ENCODE measurements at places on chromosomes 12 and 14.

- DNase-seq, result no peak
Observed at GRCh38 chr14:59272633-59273032, 84.2 kb downstream of the DAAM1 start.

DNA sequence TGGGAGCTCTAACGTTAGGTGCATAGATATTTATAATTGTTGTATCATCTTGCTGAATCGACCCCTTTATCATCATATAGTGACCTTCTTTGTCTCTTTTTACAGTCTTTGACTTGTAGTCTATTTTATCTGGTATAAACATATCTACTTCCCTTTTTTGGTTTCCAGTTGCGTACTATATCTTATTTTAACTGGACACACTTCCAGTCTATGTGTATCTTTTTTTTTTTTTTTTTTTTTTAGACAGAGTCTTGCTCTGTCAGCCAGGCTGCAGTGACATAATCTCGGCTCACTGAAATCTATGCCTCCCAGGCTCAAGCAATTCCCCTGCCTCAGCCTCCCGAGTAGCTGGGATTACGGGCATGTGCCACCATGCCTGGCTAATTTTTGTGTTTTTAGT, 41.9 kb upstream of the ZFP36L1 start:
- no peak for DNase-seq

- DNase-seq, result no peak
Observed at GRCh38 chr14:101176535-101177205, 273.1 kb upstream of the RTL1 start.

- DNase-seq, result no peak
Observed at GRCh38 chr12:84362552-84362897, 550.1 kb downstream of the SLC6A15 start.

All from MG63 (cell line).